ENCODE measurements at places on chromosomes 3 and 15. TPM values are rescaled to one million over a fixed set of nuclear protein-coding genes. Genes with fewer than 3 reads are reported as not detected.

DNA sequence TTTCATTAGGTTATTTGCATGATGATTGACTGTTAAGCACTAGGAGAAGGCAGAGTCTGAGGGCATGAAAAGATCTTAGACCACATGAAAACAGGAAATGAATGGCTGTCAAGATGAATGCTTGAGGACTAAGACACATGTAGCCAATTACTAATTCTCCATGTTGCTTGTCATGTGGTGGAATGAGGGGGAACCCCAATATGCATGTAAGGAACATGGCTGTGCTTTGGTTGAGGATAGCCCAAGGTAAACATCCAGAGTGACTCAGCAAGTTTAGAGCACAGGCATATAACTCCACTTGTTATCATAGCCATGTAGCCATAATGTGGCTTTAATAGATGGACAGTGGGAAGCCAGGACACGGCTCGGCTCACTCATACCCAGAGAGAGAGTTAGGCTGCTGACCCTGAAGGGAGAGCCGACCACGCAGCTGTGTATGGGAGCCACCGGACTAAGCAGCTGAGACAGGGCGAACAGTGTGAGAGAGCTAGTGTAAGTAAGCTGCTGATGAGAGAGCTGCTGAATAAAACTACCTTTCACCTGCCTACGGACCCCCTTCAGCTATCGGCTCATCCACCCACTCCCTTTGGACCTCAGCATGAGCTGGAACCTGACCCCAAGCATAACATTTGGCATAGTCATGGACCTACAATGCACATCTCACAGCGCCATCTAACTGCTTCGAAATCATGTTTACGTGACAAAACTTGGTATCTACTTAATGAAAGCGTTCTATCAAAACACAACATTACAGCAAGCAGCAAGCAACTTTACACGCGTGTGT, 37.6 kb downstream of the ANO10 start:
- no peak for DNase-seq

- DNase-seq: no peak
Measured at GRCh38 chr3:95711789-95712188, 1102.6 kb upstream of the EPHA6 start.

- DNase-seq: no peak
Measured at GRCh38 chr3:42736081-42736480, 33.5 kb upstream of the HHATL start.

The GHSR gene
- total RNA-seq: not detected

GRCh38 chr3:57206423-57206822, 6.6 kb upstream of the HESX1 start:
- DNase-seq: no peak

GRCh38 chr3:32310336-32310735, 71.9 kb downstream of the CMTM8 start:
- no peak for DNase-seq

DNA sequence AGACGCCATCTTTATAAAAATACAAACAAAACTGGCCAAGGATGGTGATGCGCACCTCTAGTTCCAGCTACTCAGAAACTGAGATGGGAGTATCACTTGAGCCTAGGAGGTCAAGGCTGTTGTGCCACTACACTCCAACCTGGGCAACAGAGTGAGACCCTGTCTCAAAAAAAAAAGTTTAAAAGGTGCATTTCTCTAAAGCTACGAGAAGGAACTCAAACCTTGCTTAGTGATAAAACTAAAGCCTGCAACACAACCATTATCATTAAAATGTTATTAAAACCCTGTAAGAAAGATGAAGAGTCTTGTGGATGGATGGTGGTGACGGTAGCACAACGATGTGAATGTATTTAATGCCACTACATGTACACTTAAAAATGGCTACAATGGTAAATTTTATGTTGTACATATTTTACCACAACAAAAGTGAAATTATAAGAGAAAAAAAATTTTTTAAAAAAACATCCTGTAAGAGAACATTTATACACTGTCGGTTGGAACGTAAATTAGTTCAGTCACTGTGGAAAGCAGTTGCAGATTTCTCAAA, 3.1 kb downstream of the PLD1 start:
- no peak for DNase-seq

- no peak for DNase-seq
Measured at GRCh38 chr3:32703491-32703972, 18.5 kb downstream of the CNOT10 start.

DNA sequence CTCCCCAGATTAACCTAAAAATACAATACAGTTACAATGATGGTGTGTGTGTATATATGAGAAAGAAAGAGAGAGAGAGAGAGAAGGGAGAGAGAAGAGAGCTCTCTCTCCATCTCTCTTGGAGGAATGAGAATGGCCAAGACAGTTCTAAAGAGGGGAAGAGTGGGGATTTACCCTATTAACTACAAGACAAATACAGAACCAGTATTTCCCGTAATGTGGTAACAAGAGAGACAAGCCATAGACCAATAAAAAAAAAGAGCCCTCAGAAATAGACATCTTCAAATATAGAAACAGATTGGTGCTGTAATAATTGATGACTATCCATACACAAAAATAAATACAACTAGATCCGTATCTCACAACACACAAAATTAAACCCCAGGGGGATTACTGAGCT, 87.0 kb downstream of the NSMCE3 start:
- DNase-seq: no peak

The CHST14 gene
- 11.1 TPM for total RNA-seq

DNA sequence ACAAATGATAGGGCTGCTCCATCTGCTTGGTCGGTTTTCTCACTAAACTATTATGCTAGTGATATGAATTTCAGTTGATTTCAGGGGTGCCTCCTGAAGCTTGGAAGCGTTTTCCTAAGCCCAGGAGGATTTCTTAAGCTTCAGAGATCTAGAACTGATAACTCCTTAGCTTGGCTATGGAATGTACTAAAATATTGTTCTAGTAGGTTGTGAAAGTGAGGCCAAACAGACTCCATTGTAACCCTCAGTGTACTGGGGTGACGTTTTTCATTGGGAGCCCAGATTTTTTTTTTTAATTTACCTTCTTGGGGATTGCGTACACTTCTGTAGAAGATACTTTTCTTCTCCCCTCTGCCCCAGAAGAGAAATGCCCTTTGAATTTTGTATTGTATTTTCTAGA, 17.0 kb upstream of the ST3GAL6 start:
- no peak for DNase-seq

- no peak for DNase-seq
Measured at GRCh38 chr15:48515500-48515899, 130.0 kb downstream of the FBN1 start.

The CEP152 gene
- total RNA-seq: 6.7 TPM

The CLDN18 gene
- total RNA-seq: not detected

The ISLR gene
- total RNA-seq: not detected

GRCh38 chr15:76353023-76353577, 16.5 kb downstream of the ISL2 start:
- DNase-seq: no peak

The PPM1M gene
- total RNA-seq: 15.9 TPM

The HIGD2B gene
- 0.07 TPM for total RNA-seq

DNA sequence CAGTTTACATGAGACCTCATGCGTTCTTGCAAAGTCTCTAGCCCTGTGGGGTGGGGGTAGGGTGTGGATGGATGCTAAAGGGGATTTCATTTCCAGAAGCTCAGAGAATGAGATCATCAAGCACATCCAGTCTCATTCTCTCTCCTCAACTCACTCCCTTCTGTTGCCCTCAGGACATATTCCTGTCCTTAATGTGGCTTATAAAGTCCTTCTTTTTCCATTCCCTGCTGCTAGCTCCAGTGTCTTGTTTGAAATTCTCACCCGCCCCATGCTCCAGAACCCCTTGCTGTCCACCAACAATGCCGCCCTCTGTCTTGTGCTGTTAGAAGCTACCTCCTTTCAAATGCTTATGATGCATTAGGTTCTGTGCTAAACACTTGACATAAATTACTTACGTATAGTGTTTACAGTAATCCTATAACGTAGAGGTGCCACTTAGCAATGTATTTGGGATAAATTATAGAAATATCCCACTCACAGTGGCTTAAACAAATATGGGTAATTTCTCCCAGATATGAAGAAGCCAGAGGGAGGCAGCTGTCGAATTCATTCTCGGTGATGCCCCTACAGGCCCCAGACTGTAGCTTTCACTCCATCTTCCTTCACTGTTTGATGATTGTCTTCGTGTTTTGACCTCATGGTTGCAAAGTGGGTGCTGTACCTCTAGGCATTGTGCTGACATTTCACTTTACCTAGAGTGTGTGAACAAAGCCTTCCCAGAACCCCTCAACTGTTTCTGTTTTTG, 273.1 kb upstream of the TBL1XR1 start:
- no peak for DNase-seq

The MAGEL2 gene
- under 0.01 TPM for total RNA-seq

GRCh38 chr3:143090486-143090885, 29.1 kb upstream of the CHST2 start:
- DNase-seq: no peak

DNA sequence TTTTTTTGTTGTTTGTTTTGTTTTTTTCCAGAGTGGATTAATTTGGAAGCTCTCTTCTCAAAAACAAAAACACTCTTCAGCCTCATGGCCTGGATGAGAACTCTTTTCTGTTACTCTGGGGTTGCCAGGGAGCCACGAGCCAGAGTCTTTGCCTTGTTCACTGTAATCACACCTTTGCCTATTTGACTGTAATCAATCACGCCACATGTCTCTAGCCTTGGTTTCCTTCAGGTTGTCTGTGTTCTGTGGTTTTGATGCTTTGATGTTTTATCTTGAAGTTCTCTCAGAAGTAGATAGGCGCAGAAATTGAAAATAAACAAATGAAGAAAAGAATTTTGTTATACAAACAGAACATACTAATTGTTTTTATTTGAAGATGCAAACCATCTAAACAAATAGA, 62.3 kb upstream of the IGF1R start:
- no peak for DNase-seq

The BMF gene
- total RNA-seq: 2.5 TPM

- no peak for DNase-seq
Measured at GRCh38 chr3:130709671-130710070, 37.0 kb downstream of the PIK3R4 start.

DNA sequence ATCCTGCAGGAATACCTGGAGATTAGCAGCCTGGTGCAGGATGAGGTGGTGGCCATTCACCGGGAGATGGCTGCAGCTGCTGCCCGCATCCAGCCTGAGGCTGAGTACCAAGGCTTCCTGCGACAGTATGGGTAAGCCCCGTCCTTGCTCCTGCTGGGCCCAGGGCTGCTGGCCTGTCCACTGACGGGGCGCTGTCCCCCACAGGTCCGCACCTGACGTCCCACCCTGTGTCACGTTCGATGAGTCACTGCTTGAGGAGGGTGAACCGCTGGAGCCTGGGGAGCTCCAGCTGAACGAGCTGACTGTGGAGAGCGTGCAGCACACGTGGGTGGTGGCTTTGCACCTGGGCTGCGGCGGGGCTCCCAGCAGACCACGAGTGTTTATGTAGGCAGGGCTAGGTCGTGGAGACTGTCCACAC, 5.0 kb downstream of the FES start:
- DNase-seq: no peak

- no peak for DNase-seq
Measured at GRCh38 chr3:114299941-114300624, 6.3 kb downstream of the TIGIT start.

GRCh38 chr3:168341956-168342936, 246.5 kb upstream of the GOLIM4 start:
- no peak for DNase-seq

The CYP1A2 gene
- not detected for total RNA-seq

- peak; percentile 74 for DNase-seq
Measured at GRCh38 chr15:95262866-95263564, 1031.7 kb downstream of the MCTP2 start.

DNA sequence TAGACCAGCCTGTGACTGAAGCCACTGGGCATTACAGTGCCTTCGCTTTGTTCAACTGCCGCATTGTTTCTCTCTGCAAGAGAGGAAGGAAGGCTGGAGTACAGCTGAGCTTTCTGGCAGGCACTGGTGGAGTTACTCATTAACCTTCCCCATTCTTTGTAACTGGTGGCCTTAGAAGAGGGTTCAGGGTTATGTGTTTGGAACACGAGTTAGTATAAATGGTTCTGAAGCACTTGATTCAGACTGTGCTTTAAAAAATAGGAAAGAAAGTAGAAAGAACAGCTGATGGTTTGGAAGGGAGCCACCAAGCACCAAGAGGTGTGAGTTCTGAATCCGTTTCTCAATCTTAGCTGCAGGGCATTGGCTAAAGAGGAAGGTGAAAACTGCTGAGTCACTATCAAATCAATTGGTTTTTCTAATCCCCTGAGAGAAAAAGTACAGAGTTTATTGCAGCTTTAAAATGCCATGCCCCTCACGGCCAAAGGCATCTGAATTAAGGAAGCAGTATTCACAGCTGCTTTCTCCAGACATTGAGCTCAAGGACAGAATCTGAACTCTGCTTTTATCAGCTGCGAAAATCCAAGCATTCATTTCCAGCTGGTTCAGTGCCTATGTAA, 3.6 kb downstream of the HGD start:
- peak; percentile 85 for DNase-seq

The LSM3 gene
- total RNA-seq: 8.8 TPM

Measured in pulmonary artery endothelial cell (primary cell).